ENCODE measurements at places on chromosomes 12 and 14.

GRCh38 chr14:74551431-74552371, 58.1 kb downstream of the ISCA2 start:
- no peak for DNase-seq

GRCh38 chr12:102459314-102459713, 21.0 kb downstream of the IGF1 start:
- no peak for DNase-seq

DNA sequence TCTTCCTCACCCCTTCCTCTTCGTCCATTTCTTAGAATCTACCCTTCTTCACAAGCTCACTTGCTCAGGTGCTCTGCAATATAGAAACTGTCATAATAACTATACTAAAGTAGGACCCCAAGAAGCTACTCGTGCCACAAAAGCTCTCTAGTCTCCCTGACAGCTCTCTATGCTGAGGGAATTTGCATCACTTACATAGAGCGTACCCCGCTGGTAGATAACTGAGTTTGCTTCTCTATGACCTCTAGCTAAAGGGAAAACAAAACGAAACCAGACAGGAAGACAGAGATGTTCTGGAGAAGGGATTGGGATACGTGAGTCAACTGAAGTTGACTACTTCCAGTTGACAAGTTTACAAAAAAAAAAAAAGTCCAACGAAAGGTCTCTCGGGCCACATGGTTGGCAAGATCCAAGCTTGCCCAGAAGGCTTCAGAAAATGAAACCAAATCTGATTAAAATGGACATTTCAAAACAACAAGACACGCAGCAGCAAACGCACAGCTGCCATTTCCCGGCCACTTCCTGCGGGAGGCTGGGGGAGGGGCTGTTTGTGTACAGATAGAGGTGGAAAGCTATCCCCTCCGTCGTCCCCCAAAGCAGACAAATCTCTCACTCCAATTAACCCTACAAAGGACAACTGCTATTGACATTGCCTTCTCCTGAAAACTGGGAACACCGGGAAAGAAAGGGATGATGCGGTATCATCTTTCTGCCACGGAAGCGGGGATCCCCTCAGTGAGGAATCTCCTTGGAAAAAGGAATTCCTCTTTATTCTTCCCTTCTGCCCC, 1.3 kb downstream of the BAZ2A start:
- DNase-seq, result peak; percentile 63

DNA sequence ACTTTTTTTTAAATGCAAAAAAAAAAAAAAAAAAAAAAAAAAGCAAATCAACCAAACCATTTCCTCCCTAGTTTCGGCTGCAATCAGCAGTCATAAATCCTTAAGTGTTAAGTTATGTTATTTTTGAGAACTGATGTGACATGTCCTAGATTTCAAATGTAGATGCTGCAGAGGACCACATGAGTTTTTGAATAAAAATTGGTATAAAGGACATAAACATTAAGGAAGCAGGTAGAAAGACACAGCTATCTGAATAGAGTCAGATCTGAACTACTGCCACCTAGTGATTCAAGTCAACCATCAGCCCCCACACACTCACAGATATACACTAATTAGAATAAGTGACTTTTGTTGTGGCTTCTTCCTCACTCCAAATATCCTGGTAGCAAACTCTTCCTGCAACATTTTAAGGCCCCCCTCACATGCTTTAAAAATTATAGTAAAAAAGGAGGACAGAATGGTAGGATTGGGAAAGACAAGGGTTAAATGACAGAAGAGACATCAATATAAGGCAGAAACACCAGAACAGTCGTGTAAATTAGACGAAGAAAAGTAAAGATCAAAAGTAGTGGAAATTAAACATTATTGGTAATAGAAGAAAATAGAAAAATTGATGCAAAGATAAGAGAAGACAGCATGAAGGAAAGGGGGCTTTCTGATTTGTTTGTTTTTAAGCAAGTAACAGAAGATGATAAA, 394.5 kb upstream of the ATP2B1 start:
- DNase-seq, result peak; percentile 33

DNA sequence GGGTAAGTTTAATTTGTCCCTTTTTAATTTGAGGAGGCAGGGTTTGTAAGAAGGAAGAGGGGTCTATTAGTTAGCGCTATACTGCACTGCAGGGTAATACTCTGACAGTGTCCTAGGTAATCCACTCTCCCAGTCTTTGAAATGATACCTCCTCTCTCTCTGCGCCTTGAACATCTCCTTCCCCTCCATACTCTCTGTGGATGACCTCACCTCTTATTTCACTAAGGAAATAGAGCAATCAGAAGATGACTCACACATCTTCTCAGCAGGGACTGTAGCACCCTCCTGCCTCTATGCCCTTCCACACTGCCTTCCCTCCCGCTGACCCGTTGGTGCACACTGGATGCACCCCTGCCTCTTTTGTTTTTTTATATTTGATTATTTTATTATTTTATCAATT, 94.2 kb downstream of the GRIP1 start:
- no peak for DNase-seq

- DNase-seq, result no peak
Measured at GRCh38 chr14:34593740-34594375, 36.1 kb downstream of the SNX6 start.

DNA sequence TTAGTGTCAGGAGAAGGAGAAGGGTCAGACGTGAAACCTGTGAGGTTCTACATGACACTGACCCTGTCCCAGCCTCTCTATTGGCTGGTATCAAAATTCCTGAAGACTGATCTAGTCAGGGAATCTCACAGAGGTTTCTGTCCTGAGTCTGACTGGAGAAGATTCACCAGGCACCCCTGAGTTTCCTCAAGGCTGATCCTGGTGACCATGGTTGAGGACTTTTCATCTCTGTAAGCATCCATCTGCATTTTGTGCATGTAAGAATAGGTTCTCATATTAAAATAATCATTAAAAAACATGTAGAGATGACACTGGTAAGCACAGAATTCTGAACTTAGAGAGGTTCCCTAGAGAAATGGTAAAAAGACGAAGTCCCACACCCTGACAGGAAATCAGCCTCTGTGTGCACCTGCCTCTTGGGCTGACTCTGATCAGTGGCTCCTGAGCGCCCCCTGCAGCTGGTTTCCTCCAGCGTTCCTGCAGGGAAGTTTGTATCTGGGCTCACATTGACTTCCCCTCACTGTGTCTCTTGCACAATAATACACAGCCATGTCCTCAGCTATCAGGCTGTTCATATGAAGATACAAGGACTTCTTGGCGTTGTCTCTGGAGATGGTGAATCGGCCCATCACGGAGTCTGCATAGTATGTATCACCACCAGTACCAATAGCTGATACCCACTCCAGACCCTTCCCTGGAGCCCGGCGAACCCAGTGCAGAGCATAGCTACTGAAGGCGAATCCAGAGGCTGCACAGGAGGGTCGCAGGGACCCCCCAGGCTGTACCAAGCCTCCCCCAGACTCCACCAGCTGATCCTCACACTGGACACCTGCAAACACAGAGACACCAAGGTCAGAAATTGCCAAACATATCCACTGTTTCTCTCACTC, 991.9 kb downstream of the TMEM121 start:
- peak; percentile 70 for DNase-seq

DNA sequence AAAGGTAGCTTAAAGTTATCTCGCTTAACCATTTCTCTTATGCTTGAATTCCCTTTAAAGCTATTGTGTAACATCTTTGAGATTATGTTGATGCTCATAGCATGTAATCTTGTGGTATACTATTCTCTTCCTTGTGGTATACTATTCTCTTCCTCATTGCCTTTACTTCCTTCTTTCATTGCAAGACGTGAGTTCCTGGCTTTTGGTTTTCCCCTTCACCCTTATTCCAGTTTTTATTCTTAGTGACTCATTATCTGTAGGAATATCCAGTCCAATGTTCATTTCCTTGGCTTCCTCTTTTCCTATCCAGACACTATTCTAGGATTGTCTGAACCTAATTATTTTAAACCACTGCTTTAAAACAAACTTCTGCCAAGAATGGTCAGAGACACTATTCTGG, 564.0 kb downstream of the CCER1 start:
- DNase-seq, result no peak

- DNase-seq, result no peak
Measured at GRCh38 chr14:34713681-34714319, 593 bp downstream of the CFL2 start.

DNA sequence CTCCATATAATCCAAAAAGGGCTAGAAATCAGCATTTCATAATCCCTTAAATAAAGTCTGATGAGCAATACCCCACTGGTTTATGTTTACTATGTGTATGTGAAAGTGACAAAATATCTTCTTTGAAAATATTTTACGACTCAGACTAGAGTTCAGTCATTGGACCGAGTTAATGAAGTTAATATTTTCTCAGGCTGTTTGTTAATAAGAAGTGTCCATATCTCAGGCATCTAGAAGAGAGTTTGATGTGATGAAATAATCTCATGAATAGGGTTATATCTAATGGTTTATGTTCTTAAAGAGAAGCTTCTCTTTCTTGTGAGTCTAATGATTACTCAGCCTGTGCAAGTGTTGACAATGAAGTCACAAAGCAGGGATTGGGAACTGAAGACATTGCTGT, 51.8 kb downstream of the WIF1 start:
- no peak for DNase-seq

DNA sequence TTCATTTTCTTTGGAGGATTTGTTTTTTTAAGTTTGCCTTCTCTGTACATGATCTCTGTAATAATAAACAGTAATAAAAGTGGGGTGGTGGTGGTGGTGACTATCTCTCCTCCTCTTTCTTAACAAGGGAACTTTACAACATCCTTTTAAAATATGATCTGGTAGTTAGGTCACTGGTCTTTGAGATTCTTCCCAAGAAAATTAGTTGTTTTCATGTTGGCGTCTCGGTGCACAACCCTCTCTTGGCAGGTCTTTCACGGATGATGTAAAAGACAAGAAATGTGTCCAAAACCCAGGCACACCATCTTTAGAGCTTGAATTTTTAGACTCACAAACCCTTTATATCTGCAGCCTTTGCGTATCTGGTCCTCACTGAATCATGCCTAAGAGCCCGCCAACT, 488.5 kb upstream of the TBX3 start:
- DNase-seq, result no peak

DNA sequence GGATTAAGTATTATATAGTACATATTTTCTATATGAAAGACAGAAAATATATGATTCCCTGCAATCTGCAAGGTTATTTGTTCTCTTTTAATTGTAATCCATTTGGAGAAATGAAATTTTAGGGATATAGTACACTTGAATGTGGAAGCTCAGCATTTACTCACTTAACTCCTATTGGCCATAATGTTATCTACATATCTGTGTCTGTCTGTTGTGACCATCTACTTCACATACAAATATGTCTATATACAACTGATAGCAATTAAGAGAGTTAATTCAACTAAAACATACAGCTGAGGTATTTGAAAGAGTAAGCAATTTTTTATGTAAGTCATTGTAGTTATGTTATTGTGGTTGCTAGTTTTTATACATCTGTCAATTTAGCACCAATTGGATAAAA, 12.9 kb downstream of the FOXG1 start:
- DNase-seq, result no peak

- DNase-seq, result no peak
Measured at GRCh38 chr14:72401101-72401625, 468.9 kb downstream of the RGS6 start.

GRCh38 chr12:3620856-3621255, 129.9 kb downstream of the PRMT8 start:
- DNase-seq, result no peak

GRCh38 chr12:119325813-119326212, 8.7 kb upstream of the CCDC60 start:
- DNase-seq, result no peak

DNA sequence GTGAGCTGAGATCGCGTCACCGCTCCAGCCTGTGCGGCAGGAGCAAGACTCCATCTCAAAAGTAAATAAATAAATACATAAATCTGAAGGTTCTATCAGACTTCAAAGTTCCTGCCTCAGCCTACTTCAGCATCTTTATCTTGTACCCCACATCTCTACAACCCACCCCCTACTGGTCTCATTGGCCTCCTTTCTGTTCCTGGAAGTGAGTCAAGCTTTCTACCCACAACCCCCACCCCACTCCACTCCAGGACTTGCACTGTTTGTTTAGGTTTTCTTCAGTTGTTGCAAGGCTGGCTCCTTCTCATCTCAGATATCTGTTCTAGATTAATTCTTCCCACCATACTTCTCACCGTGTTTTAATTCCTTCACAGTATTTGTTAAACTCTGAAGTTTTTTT, 714 bp upstream of the PSMC6 start:
- no peak for DNase-seq

DNA sequence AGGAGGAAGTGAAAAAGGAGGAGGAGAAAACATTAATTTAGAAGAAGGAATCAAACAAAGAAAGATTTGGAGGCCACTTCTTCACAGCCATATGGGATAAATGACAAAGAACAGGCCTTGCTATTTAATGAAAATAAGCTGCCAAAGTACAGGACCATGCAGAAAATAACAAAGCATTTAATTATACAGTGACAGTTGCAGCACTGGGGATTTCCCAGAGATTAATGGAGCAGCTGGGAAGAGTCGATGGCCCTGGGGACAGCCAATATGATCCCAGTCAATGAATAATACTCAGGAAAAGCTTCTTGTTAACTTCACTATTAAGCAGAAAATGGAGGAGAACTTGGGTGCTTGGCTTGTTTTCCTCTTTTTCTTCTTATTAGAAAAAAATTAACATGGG, 34.6 kb downstream of the RERG start:
- DNase-seq, result no peak

All from CD8-positive, alpha-beta memory T cell (primary cell).